ENCODE measurements at places on chromosomes 11 and 22.

- no peak for DNase-seq
Measured at GRCh38 chr11:129804012-129804411, 11.6 kb upstream of the TMEM45B start.

GRCh38 chr22:23190526-23190925 is 10.2 kb downstream of the BCR start:
- no peak for DNase-seq

DNA sequence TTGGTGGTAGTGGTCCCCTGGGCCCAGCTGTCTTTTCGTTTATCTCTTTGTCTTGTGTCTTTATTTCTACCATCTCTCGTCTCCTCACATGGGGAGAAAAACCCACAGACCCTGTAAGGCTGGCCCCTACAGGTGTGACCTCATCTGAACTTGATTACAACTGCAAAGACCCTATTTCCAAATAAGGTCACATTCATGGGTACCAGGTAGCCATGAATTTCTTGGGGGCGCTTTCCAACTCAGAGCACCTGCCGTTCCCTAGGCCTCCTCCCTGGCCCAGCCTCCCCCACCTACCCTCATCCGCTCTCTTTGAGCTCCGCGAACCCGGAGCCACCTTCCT is 14.0 kb upstream of the RRP7A start:
- no peak for DNase-seq

DNA sequence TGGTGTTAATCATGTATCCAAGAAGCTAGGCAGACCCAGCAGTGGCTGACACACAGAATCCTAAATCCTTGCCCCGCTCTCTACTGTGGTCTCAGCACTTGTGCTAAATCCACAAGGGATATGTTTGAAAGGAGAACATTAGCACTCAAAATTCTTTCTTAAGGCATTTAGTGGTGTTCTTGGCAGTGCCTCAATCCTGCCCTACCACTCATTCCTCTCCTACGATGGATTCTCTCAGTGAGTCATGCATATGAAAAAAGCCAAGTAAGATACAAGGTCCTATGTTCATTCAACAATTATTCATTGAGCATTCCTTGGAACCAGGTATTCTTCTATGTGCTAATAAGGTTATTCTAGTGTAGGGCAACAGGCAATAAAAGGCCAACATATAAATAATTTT is 31.2 kb downstream of the RRP8 start:
- DNase-seq, result peak; percentile 79

GRCh38 chr22:35947794-35948425 is 80.7 kb downstream of the RBFOX2 start:
- DNase-seq, result peak; percentile 34

DNA sequence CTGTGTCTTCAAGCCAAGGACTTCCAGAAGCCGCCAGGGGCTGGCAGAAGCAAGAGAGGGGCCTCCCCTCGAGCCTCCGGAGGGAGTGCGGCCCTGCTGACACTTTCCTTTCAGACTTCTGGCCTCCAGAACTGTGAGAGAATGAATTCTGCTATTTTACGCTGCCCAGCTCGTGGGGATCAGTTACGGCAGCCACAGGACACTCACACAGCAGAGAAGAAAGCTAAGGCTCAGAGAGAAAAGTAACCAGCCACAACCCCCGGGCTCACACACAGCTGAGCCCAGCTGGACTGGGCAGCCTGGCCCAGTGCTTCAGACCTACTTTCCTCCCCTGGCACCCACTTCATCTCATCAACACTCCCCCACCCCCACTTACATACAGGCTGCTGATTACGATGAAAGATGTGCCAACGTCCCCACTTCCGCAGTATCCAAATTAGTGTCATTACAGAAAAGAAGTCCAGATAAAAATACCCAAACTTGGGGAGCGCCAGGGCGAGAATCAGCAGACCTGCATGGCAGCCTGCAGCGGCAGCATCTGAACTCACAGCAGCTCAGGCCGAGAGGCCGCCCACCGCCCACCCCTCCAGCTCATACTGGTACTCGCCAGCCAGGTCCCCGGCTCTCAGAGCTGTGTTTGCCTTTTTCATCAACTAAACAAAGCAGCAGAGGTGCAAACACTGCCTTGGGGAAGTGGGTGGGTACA is 15.3 kb downstream of the PHF21B start:
- DNase-seq, result no peak

DNA sequence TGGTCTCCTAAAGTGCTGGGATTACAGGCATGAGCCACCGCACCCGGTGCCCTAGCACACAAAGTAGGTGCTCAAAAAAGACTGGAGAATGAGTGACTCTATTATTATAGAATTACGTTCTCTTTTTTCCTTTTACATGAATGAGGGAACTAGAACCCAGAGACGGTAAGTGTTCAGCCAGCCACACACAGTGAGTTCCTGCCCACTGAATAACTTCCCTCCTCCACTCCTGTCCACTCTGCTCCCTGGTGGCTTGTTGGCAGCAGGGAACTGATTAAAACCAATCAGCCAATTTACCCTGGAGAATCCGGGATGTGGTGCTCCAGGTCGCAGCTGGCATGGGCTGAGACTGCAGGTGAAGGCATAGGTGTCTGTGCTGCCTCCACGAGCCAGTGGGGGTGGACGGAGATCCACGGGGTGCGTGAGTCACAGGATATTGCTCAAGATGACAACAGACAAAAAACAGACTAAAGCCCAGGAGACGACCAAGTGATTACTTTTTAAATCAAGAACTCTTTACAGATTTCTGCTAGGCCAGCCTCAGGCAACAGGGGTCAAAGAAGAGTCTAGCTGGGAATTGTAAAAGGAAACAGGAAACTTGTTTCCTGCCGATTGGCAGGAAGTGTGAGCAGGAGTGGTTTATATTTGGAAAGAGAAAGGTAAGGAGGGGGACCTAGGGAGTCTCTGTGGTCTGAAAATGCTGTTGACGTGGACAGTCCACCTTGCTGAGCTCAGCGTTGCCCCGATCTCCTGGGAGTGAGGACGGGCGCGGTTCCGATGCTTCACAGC is 95.2 kb upstream of the TP53I11 start:
- peak; percentile 39 for DNase-seq

GRCh38 chr11:12979928-12980689 is 29.0 kb upstream of the RASSF10 start:
- no peak for DNase-seq

DNA sequence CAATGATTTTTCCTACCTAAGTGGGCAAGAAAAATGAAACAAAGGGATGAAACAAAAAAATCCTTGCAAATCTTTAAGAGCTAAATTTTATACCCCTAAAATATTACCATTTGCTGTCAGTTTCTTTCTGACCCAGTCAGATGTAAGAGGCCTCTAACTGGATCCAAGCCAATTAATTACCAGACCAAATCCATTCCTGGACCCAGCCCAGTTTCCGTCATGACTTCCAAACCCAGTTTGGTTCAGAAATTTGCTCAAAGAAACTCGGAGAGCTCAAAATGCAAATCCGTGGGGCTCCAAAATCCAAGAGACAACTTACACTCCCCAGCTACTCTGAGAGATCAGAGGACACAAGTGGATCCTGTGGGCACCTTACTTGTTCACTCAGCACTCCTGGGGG is 46.8 kb downstream of the TRIM44 start:
- no peak for DNase-seq

GRCh38 chr22:39992088-39992826 is 2.5 kb upstream of the FAM83F start:
- DNase-seq, result no peak

- DNase-seq, result no peak
Measured at GRCh38 chr11:116826751-116827431, 2.8 kb upstream of the APOC3 start.

DNA sequence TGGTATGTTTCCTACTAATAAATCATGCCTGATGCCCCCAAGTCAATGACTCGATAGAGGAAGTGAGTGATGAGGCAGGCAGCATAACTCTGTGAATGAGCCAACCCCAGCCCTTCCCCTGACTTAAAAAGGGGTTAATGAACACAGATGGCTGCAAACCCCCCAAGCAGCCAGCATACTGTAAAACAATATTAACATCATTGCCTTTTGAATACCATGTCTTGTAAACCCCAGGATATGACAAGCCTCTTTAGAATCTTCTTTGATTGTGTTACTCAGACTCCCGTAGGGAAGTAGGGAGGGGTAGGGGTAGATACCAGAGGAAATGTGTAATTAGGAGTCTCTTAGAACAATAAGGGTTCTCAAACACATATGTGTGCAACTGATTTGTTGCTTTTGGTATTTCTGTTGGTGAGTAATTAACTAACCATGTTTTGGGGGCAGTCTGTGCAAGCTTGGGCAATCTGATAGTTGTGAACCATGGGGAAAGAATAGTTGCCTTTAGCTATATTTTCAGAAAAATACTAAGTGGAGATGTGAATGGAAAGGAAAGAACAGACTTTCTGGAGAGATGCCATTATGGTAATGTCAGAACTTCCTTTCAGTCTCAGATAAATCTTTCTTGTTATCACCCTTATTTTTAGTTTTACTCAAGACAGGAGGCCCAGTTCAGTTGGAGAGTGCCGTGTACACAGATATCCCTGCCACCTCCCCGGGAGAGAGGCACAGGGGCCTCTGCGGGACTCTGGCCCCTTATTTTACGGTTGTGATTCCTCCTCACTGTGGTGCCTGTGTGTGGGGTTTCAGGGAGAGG is 701.8 kb downstream of the NTM start:
- DNase-seq, result peak; percentile 100

DNA sequence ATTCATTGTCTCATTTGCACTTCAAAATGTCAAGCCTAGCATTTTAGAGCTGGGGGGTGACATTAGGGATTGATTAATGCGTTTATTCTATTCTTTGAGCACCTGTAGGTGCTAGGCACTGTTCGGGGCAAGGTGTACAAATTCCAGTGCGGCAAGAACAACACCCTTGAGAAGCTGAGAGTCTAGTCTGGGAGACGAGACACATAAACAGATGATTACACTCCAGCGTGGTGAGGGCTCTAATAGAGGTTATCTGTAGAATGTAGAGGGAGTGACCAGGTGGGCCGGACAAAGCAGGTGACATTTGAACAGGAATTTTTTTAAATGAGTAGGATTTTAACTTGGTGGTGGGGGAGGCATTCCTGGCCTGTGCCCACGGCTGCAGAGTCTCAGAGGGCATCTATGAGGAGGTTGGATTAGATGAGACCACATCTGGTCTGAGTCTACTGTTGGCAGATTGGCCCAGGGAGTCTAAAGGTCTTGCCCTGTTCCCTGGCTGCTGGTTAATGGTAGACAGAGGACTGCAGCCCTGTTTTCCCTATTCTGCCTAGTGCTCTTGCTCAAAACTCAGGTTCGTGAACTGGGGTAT is 970 bp downstream of the CAT start:
- DNase-seq, result no peak

- no peak for DNase-seq
Measured at GRCh38 chr11:69396948-69397307, 84.5 kb upstream of the LINC01488 start.

GRCh38 chr11:117818041-117818873 is 6.3 kb downstream of the FXYD2 start:
- DNase-seq, result peak; percentile 17

DNA sequence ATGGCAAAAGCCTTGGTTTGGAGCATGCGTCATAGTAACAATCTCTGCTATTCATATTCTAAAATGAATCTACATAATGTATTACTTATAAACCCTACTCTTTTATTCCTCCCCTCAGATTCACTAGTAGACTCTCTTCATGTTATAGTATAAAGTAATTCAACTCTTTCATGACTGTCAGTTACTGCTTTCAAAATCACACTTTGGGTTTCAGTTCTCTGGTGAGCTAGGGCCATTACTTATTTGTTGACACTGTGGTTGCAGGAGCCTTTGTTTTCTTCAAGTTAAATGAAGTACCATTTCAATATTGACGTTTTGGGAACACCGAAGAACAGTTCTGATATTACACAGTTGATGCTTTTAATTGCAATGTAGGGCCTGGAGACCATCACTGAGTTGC is 378.4 kb downstream of the DDX10 start:
- DNase-seq, result no peak

- DNase-seq, result no peak
Measured at GRCh38 chr11:119828819-119829218, 99.8 kb upstream of the NECTIN1 start.

DNA sequence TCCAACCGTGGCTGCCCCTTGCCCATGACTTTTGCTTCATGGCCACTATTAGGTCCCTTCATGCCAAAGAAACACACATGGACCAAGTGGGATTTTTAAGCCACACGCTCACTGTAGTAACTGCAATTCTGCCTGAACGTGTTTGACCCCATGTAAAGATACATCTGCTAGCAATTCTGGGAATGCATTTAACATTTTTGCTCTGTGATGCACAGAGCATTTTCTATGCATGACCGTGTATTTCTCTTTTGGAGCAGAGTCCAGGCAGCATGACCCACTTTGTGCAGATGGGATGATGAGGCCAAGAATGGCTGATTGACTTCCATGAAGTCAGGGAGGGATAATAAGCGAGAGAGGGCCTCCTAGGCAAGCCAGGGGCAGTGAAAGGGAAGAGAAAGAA is 108.5 kb downstream of the TP53I11 start:
- peak; percentile 98 for DNase-seq

GRCh38 chr11:111329306-111330204 is 31.2 kb downstream of the POU2AF3 start:
- no peak for DNase-seq

Measured in fibroblast of skin of back (primary cell).